ENCODE measurements at places on chromosomes 6 and 20. TPM values are rescaled to one million over a fixed set of nuclear protein-coding genes. Genes with fewer than 3 reads are reported as not detected.

GRCh38 chr6:137213813-137214212, 5.4 kb downstream of the IFNGR1 start:
- no peak for DNase-seq

GRCh38 chr6:139395891-139396301, 21.4 kb upstream of the CITED2 start:
- DNase-seq, result no peak

DNA sequence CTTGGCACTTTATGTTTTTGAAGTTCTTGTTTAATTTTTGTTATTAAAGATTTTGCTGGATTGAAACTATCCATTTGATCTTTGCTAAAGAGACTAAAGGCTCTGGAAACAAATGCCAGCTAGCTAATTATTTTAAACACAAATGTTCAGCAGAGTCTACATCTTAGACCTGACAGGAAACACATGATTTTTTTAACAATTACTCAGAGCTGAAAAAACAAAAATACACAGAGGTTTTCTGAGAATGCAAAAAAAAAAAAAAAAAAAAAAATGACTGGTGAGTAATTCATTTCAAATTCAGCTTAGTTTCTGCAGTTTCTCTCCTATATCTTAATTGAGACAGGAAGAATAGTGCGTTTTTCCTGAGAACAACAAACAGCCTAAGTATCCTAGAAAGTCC, 448.0 kb downstream of the TENT5A start:
- DNase-seq, result no peak

DNA sequence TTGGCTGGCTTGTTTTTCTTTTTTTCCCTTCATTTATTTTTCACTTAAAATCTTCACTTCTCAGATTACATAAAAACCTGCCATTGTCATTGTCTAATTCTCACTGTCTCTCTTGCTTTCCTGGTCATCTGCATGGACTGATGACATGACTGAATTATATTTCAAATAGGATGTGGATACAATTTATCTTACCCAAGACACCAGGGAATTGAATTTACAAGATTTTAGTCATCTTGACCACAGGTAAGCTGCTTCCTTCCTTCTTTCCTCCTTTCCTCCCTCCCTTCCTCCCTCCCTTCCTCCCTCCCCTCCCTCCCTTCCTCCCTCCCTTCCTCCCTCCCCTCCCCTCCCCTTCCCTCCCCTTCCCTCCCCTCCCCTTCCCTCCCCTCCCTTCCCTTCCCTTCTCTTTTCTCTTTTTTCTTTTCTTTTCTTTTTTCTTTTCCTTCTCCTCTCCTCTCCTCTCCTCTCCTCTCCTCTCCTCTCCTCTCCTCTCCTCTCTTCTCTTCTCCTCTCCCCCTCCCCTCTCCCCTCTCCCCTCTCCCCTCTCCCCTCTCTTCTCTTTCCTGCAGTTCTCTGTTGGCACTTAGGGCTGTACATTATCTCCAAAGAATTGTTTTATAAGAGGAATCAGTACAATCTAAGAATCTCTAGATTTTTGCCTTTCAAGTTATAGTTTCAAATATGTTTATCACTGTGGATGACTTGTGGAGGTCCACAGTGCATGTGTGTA, 171.5 kb downstream of the CARMIL1 start:
- no peak for DNase-seq

DNA sequence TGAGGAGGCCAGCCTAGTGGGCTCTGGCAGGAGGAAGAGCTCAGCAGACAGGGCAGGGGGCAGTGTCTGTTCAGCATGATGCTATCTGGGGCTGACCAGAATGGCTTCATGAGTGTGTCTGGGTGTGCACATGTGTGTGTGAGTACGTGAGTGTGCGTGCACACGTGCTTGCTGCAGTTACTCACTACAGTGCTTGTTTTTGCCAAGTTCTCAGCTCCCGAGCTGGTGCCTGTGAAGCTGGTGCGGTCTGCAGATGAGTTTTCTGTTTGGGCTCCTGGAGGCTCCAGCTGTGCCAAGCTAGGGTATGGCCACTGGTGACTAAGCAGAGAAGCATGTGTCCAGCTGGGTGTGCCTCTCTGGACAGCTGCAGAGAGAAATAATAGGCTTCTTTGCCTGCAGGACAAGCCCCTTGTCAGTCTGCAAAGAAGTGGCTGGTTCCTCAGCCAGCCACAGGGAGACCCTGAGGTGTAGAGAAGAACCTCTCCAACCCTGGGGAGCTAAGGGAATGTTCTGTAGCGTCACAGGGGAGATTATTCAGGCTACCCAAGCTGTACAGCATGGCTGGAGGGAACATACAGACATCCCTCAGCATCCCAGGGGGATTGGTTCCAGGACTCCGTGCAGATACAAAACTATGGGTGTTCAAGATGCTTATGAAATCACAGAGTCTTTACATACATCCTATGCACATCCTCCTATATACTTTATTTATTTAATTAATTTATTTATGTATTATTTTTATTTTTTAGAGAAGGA, 40.2 kb upstream of the FAM50B start:
- no peak for DNase-seq

DNA sequence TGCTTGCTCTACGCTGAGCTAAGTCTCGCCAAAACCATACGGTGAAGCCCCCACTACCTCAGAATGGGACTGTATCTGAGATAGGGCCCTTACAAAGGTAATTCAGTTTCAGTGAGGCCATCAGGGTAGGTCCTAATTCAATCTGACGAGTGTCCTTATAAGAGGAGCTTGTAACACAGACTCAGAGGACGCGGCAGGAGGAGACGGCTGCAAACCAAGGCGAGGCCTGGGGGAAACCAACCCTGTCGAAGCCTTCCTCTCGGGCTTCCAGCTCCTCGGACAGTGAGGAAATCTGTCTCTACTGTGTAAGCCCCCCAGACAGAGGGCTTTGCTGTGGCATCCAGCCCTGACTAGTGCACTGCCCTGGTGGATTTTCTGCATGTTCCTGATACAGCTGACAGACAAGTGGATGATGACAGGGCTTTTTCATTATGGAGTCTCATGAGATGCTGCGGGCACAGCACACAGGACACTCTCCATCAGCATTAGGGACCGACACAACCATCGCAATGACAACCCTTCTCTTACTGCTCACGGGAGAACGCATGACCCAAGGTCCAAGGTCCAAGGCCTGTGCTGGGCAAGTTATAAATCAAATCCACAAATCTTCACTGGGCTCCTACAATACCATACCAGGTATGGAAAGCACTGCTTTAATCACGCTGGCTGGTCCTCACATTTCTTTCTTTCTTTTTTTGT, 48.2 kb downstream of the SSR1 start:
- no peak for DNase-seq

DNA sequence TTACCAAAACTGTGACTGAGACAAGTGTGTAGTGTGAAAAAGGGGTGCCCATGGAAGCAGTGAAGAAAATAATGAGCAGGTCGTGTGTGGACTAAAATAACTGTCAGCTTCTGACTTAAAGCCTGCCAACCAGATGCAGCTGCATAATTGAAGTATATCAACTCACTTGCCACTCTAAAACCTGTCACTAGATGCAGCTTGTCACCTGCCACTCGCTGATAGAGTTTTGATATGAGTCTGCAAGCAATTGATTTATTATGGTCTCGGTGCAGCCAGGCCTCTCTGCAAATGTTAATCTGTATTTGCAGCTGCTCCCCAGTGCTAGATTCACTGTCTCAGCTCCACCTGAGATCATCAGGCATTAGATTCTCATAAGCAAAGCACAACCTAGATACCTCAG, 1090.0 kb upstream of the EYS start:
- no peak for DNase-seq

DNA sequence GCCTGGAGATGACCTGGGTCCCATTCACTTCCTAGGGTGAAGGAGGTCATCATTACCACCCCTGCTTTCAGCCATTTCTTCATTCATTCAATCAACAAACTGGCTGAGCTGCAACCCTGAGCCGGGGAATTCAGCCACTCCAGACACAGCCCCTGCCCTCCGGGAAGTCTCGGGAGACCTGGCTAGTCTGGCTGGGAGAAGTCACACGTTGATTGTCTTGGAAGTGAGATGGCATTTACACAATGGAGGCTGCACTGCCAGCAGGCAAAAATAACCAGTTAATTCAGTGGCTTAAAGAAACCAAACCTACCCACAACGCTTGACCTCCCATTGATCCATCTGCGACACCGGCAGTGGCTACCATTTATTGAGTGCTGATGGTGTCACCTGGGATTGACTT, 2.0 kb upstream of the PMEPA1 start:
- no peak for DNase-seq

DNA sequence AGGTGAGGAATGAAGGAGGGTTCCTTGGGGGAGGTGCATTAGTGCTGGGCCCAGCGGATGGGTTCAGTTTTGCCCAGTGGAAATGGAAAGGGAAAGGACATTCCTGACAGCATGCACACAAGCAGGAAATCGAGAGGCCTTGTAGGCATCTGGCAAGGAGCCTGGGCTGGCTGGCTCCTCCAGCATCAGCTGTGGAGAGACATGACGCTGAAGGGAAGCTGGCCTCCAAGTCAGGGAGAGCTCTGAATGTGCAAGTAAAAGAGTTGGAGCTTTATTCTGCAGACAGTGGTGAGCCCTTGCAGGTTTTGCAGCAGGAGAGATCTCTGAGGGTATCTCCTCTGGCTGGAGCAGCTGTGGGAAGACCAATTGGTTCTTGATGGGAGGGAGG, 154.3 kb downstream of the MRPL14 start:
- peak; percentile 91 for DNase-seq

- DNase-seq, result no peak
Observed at GRCh38 chr6:166162599-166163342, 4.9 kb downstream of the TBXT start.

- no peak for DNase-seq
Observed at GRCh38 chr6:42935322-42935721, 6.0 kb downstream of the CNPY3 start.

- no peak for DNase-seq
Observed at GRCh38 chr20:20220134-20220533, 147.8 kb upstream of the INSM1 start.

- no peak for DNase-seq
Observed at GRCh38 chr20:63106108-63106764, 99.5 kb upstream of the BHLHE23 start.

- DNase-seq, result no peak
Observed at GRCh38 chr6:44954281-44954680, 373.8 kb upstream of the RUNX2 start.

GRCh38 chr6:144481527-144481926, 196.4 kb downstream of the UTRN start:
- DNase-seq, result no peak

DNA sequence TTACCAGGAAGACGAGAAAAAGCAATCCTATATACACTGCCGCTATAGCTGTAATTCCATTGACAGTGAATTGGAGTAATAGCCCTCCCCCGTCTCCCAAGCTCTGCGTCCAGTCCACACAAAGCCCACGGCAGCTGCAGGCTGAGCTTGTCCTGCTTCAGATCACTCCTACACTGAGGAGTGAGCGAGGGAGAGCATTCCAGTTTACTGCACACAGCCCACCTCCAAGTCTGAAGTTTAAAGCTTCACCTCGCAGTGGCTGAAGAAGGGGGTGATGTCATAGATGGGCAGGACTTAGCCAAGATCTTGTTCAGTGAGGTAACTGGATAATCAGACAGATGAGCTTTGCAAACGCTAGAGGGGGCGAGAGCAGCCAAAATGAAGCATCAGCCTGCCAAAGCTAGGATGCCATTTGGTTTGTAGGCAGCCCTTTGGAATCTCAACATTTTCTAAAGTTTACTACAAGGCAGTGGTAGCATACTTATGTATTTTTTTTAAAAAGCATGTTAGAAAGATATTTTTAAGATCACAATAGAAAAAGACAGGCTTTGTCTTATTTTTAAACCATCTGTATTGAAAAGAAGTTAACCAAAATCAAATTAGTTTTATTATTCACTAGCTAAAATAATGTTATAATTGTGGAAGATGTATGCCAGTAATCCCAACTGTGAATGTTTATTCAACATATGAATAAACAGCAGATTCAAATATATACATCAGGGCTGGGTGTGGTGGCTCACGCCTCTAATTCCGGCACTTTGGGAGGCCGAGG, at the start of gene FLRT3:
TSS of gene FLRT3 (minus strand) at position 213 of the 772 bp plus-strand sequence. CDS start 10,106 bp downstream, outside the sequence.
- peak; percentile 94 for DNase-seq

GRCh38 chr6:50816115-50816675, 2.5 kb upstream of the TFAP2B start:
- peak; percentile 73 for DNase-seq

DNA sequence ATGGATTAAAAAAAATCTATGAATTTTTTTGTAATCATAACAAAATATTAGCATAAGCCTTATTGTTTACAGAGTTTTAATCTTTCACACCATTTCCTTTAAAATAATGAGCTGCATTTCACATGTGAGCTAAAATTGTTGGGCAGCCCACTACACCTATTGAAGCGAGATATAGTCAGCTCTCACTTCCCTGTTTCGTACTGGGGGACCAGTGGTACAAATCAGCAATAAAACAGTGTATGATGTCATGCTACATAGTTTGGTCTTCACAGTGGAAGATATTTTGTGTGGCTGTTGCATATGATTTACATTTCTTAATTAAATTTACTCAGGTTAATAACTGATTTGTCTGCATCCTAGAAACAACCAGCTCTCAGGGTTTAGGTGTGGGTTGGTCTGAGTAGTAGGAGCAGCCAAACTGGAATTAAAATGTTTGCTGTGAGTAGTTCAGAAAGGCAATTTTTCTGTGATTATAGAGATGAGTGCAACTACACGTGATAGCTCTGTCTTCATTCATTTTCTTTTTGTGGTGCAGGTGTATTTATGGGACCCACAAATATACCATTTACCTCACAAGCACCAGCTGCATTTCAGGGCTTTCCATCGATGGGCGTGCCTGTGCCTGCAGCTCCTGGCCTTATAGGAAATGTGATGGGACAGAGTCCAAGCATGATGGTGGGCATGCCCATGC, 99.3 kb downstream of the B3GAT2 start:
- no peak for DNase-seq

DNA sequence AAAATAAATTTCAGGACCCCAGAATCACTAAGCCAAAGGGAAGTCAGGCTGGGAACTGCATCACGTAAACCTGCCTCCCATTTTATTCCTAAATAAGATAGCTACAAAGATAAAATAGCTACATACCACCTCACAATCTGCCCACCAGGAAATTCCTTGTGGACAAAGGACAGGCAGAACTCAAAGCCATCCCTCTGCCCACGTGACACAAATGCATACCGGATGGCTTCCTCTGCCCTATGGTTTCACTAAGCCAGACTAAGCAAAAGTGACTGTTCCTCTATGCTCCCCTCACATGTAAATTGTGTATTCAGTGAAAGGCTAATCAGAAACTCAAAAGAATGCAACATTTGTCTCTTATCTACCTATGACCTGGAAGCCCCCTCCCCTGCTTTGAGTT, 15.0 kb downstream of the MBOAT1 start:
- no peak for DNase-seq

DNA sequence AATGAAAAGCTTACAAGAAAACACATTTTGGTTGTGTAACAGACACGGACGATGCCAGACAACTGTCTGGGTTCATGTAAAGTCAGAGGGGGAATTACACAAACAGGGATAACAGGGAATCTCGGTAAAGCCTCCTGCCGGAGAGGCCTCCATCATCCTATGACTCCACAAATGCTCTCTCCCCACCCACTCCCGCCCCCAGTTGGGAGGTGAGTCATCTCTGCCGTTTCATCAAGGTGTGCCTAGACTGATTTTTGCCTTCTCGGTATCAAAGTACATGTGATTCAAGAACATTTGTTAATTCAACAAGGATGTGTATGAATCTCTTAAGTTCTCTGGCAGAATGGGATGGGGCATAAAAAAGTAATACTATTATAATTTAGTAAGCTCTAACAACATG, 304.9 kb upstream of the PRDM1 start:
- no peak for DNase-seq

GRCh38 chr6:106728296-106728870, 99.0 kb downstream of the QRSL1 start:
- no peak for DNase-seq

GRCh38 chr20:57928181-57928967, 218.6 kb upstream of the PMEPA1 start:
- no peak for DNase-seq

GRCh38 chr20:25864326-25864962, 167.8 kb upstream of the ZNF337 start:
- DNase-seq, result no peak

The C2 gene
- polyA plus RNA-seq, result 11.1 TPM

The IRAK1BP1 gene
- polyA plus RNA-seq, result 3.4 TPM

All from hindlimb muscle (tissue), 1 donor.